Stimulated activated CD4-positive, alpha-beta T cell treated with anti-CD3 and anti-CD28 coated beads, Interleukin-15, amount 100 ng/mL, for 1 hour (primary cell): ENCODE measurements at places on chromosomes 2 and 18.

- DNase-seq: no peak
Measured at GRCh38 chr18:11767935-11768334, 78.9 kb downstream of the GNAL start.

DNA sequence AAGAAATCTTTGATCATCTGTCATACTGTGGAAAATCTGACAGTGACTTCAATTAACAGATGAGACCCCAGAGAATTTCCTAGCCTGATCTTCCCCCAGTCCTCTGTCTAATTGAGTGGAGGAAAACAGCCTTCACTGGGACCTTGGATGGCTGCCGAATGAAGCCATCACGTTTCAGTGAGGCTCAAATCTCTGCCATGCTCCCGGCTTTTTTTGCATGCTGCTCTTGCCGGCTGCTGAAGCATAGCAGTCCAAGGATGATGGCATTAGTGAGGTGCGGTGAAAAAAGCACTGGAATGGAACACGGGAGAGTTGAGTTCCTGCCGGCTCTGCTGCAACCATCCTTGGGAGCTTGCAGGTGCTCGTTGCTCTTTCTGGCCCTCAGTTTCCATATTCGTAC is 430.5 kb downstream of the SLC4A3 start:
- no peak for DNase-seq

- DNase-seq: no peak
Measured at GRCh38 chr2:28642796-28643195, 108.8 kb upstream of the PPP1CB start.

DNA sequence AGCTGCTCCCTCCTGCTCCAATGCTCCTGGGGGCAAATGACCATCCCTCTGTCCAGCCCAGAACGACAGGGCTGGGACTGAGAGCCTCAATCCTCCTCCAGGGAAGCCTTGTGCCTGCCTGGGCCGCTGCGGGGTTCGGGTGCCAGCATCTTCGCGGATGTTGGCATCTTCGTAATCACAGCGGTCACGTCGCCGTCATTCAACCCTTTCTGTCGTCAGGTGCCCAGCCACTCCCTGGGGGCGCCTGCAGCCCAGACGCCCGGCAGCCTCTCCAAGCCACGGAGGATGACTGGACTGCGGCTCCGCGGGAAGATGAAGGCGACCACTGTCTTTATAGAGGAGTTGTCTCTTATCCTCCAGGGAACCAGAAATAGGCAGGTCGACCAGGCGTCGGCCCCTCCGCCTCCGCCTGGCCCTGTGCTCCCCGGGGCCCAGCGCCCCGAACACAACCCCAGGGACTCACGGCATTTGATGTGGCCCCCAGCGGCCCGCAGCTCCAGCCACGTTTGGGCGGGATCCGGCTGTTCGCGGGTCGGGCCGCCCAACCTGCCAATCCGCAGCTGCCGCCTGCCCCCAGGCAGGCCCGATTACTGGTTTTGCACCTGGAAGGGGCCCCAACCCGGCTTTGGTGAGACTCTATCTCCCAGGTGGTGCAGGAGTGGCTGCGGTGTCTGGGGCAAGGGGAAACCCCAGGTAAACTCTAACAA is 113.9 kb downstream of the THNSL2 start:
- no peak for DNase-seq

DNA sequence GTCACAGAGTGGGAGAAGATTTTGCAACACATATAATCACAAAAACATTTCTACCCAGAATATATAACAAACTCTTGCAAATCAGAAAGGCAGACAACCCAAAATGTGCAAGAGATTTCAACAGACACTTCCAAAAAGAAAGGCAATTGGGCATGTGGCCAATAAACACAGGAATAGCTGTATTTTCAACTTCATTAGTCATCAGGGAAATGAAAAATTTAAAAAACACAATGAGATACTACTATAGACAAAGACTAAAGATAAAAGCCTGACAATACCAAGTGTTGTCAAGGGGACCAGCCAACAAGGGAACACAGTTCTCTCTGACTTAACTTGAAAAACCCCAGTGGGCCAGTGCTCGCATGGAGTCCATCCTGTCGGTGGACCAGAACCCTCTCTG is 40.5 kb downstream of the MTHFD2 start:
- no peak for DNase-seq

- no peak for DNase-seq
Measured at GRCh38 chr2:219219784-219220532, 1.2 kb upstream of the ABCB6 start.

- no peak for DNase-seq
Measured at GRCh38 chr2:60621688-60622429, 68.4 kb upstream of the BCL11A start.

GRCh38 chr2:42523341-42523740 is 29.6 kb upstream of the KCNG3 start:
- no peak for DNase-seq

- DNase-seq: no peak
Measured at GRCh38 chr2:19357402-19358241, 801 bp downstream of the OSR1 start.

DNA sequence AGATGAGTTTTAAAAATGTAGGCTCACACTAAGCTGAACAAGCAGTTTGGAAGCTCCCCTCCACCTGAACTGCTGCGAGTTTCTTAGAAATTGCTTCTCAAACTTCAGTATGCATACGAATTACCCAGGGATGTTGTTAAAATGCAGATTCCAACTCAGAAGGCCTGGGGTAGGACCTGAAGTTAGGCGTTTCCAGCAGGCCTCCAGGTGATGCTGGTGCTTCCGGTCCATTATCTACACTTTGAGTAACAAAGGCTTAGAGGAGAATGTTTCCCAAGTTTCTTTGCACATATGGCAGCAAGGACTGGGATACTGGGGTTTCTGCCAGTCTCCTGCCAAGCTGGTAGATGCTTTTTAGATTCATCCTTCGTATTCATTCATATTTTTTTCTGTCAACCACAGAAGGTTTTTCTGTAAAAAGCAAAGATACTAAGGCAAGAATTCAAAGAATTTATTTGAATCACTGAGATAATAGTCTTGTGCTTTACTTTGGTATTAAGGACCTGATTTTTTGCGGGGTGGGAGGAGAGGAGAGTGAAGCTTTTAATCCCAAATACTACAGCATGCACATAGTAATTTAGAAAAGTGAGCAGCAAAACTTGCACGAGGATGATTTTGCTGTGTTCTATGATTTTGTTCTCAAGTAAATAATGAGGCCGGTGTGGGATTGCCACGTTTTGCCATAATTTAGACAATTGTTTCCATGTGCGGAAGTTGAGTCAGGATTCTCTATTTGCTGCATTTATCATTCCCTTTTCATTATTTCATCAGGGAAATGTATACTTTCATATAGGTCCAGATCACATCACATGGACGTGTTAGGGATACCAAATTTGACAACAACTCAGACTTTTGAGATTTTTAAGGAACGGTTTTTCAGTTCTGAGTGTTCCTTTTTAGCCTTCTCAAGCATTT is 137.6 kb upstream of the SPATS2L start:
- no peak for DNase-seq

- DNase-seq: no peak
Measured at GRCh38 chr2:23705771-23706612, 220.9 kb downstream of the ATAD2B start.

GRCh38 chr2:12284487-12284886 is 432.2 kb upstream of the TRIB2 start:
- DNase-seq: no peak

DNA sequence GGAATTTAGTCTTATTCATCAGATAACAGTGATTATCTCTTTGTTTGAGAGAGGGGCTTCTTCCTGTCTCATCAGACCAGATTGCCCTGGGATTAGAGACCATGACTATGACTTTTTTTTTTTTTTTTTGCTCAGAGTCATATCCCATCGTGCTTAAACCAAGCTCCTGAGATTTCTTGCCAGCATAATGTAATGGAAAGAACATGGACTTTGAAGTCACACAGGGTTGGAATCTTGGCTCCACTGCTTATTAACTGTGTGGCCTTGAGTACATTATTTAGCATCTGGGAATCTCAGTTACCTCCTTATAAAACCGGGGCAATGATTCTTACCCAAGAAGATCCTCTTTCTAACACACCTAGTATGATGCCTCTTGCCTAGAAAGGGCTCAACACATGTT is 268.3 kb downstream of the DYSF start:
- no peak for DNase-seq

DNA sequence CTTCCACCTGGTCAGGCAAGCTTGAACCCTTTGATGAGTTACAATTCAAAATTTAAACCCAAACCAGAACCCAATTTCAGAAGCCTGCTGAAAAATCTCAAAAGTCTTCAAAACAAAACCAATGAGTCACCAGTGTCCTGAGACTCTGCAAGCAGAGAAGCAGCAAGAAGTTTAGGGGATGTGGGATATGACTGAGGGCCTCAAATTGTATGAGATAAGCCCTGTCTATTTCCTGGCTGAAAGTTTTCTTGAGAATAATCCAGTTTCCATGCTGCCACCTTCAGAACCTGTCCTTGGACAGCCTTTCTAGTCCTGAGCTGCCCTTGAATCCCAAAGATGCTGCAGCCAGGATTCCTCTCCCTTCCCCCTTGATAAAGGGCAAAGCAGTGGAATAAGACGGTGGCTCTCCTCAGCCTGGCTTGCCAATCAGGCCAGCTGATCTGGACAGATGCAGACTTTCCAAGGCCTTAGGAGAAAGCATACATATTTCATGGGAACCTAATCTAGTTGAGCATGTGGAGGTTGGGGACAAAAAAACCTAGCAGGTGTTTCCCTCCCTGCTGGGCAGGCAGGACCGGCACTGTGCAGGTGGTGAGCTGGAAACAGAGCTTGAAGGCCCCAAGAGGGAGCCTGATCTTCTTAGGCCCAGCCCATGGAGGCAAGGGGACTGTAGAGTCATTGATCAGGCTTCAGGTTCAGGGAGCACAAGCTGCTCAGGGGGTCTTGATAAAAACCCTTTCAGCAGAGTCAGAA is 278.0 kb upstream of the MGAT5 start:
- DNase-seq: no peak

DNA sequence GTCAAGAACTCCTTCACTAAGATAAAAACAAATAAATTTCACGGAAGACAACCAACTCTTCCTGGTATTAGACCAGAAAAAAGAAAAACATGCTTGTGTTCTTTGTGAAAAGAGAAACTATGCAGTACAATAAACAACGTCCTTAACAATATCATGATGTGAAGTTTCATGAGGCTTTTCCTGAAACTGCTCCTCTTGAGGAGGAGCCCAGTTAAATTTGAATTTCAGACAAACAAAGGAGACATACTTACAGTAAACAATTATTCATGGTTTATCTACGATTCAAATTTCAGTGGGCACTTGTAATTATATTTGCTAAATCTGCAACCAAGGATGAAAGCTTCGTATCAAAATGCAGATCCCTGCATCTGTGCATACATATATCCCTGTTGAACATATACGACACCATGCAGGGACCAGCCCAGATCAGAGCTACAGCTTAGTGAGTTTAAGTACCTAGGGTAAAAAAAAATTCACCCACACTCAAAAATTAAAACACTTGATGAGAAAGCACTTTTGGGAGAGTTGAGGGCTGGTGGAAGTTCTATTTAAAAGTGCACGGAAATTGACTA is 24.8 kb upstream of the SLC9A2 start:
- DNase-seq: no peak

- DNase-seq: no peak
Measured at GRCh38 chr2:27118525-27119329, at the start of gene CGREF1. TSS of gene CGREF1 (minus strand) at chr2:27119128. CDS start at chr2:27104366, 14,762 bp downstream.

- DNase-seq: no peak
Measured at GRCh38 chr18:2982022-2982421, 30.9 kb downstream of the LPIN2 start.

- DNase-seq: no peak
Measured at GRCh38 chr2:3293221-3293620, 84.4 kb downstream of the EIPR1 start.

- DNase-seq: no peak
Measured at GRCh38 chr2:57542081-57542480, 504.5 kb upstream of the VRK2 start.

DNA sequence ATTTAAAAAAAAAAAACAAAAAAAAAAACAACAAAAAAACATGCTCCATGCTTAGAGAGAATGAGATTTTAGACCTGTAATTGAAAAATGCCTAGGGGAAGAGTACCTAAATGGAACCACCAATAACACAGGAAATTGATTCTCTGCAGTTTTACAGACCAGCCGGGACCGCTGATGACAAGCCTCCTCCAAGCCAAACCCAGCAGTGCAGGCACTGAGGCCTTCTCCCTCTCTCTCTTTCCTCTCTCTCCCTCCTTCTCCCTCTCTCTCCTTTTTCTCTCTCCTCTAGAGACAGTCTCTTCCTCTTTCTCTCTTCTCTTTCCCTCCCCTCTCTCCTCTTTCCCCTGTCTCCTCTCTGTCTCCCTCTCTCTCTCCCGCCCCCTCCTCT is 228.8 kb upstream of the COPS8 start:
- DNase-seq: no peak

DNA sequence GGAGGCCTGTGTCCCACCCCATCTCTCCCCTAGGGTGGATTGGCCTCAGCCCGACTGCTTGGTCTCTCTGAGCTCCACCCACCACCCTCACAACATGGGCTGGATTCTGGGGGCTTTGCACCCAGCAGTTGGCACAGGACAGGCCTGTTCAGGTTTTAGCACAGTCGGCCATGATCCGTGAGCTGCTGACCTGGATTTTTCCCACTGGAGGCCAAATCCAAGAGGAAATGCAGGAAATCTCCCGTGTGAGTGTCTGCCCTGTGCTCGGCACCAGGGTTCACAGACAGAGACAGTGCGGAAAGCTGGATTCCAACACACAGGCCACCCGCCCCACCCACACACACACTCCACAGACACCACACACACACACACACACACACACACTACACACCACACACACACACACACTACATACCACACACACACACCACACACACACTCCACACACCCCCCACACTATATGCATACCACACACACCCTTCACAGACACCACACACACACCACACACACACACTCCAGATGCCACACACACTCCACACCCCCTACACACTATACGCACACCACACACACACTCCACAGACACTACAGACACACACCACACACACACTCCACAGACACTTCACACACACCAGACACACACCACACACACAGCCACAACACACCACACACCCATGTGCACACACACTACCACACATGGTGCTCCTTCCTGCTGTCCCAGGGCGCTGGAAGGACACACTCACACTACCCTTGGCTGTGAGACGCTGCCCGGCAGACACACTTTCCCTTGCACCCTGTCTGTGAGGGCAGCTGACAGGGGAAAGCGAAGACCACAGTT is 14.1 kb downstream of the MBP start:
- DNase-seq: no peak

DNA sequence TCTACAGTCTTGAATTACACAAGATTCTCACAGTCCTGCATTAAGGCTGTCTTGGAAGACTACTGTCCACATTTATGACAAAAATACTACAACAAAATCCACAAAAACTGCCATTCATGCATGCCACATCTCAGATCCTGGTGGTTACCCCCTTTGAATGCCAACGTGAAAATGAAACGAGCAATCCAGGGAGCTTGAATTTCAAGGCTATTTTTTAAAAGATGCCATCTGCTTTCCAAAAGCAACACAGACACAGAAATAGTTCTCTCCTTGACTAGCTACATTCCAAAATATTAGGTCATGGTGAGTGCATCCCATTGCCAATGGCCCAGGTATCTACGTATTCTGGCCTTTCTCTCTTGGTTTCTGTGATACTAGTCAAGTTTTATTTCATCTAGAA is 36.3 kb downstream of the IRS1 start:
- DNase-seq: no peak

GRCh38 chr2:47239119-47239969 is 84.2 kb upstream of the STPG4 start:
- no peak for DNase-seq

- DNase-seq: no peak
Measured at GRCh38 chr18:67135981-67136380, 380.5 kb downstream of the DSEL start.

- DNase-seq: no peak
Measured at GRCh38 chr2:216619411-216620393, 13.5 kb upstream of the IGFBP2 start.
